ENCODE measurements at places on chromosomes 11 and 22.
A peak's percentile ranks its signal among the peaks of the same experiment; 100 is the strongest.

GRCh38 chr22:32144496-32145274 lies 14.4 kb downstream of the C22orf42 start:
- DNase-seq = no peak

DNA sequence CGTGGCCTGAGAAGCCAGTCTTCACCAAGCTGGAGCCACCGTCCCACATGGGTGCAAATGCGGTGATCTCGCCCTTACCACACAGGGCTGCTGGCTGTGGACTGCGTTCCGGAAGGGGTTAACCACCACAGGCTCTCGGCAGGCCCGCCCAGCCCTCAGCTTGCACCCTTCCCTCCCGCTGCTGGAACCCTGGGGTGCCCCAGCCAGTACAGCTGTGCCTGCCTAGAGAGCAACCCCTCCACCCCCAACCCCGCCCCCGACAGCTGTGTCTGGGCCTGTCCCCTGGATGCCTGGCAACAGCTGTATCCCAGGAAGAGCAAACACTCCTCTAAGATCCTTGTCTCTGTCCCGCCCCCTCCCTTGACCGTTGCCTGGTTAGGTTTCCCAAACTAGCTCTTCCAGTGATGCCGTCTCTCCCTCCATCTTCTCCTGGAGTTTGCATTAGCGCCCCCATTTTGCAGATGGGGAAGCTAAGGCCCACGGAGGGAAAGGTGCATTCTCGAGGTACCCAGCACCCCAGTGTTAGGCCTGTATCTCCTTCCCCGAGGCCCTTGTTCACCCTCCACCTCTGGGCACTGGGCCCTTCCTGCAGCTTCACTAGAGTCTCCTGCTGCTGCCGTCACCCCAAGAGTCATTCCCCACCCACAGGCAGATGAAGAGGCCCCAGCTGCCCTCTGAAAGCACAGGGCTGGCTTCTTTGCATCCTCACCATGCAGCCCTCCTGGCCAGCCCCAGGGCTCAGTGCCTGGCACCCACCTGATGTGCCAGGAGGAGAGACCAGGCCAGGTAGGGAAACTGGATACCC lies 12.6 kb upstream of the COX8A start:
- no peak for DNase-seq

DNA sequence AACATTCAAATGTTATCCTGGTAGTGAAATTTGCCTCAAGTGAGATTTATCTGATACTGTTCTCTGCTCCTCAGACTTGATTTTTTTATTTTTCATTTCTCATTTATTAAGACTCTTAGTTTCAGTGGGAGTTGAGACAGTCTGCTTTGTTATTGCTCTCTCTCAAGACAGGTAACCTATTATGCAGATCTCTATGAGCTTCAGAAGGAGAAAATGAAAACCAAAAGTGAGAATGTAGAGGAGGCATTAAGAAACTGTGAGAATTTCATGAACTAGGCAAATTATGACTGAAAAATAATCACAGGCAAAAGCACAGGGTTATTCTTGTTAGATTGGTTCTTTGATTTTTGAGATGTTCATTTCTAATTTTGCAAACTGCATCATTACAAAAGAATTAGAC lies 290.0 kb upstream of the CHORDC1 start:
- DNase-seq = no peak

DNA sequence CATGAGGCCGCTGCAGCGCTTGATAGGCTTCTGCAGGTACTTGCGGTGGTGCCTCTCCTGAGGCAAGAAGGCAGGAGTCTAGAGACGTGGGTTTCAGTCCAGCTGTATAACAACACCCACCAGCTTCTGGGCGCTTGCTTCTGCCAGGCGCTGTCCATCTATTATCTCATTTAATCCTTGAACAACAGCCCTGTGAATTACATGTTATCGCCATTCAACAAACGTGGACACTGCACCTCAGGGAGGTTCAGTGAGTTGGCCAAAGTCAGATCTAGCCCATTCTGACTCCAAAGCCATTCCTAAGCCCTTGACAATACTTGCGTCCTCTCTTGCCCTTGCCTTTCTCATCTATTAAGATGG lies 436 bp upstream of the FAM181B start:
- DNase-seq = no peak

- DNase-seq = no peak
Measured at GRCh38 chr11:93209466-93209865, 11.7 kb upstream of the SLC36A4 start.

DNA sequence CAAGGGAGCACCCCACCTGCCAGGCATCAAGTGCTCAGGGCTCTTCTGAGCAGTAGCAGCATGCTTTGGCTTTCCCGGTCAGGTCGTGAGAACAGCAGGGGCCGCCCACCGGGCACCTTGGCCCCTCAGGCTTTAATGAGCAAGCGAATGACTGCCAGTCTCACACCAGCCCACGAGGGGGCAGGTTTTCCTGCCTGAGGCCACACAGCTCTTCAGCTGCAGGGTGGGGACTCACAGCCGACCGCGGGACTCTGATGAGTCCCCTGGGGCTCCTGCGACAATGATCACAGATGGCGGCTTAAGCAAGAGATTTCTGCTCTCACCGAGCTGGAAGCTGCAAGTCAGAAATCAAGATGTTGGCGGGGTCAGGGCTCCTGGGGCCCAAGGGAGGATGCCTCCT lies 14.3 kb upstream of the FGF19 start:
- no peak for DNase-seq

GRCh38 chr11:34536056-34536455 lies 22.5 kb upstream of the ELF5 start:
- DNase-seq = no peak

DNA sequence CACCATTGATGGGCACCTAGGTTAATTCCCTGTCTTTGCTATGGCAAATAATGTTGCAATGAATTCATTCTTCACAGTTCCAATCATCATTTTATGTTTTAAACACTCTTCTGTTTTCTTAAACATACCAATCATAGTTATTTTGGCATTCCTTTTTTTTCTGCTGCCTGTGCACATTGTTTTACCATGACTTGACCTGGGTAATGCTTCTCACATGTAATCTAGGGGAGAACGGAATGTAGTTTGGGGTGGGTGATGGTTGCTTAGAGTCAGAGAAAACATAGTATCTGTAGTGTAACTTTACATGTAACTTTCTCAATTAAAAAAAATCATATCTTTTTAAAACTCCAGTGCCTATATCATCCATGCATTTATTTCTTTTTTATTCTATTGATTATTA lies 1945.3 kb upstream of the RAG2 start:
- no peak for DNase-seq

- DNase-seq = peak; percentile 79
Measured at GRCh38 chr11:62786318-62787004, 741 bp upstream of the TMEM179B start.

DNA sequence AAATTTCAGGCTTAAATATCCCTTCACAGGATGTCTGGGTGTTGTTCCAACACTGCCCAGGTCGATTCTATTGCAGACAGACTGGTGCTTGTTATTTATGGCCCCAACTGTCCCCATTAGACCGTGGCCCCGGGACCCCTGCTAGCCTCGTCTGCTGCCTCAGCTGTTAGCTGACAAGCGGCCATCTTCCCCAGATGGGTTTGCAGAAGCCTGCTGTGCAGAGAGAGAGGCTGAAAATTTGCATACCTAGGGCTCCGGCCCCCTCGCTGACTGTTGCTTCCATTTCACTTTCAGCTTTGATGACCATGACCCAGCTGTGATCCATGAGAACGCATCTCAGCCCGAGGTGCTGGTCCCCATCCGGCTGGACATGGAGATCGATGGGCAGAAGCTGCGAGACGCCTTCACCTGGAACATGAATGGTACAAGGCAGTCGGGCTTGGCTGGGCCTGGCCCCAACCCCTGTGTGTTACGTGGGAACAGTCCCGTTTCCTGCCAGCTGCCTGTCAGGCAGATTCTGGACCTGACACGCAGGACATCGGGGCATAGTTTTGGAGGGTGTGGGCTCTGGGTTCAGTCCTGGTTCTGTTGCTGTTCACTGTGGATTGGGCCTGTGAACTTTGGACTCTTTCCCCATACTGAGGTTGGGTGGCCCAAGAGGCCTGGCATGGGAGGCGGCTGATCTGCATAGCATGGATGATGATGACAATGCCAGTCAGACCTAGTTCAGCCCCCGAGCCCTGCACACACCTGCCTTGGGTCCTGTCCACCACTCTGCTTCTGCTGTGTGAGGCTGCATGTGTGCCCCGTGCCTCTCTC lies 16.4 kb downstream of the SMARCB1 start:
- DNase-seq = no peak

DNA sequence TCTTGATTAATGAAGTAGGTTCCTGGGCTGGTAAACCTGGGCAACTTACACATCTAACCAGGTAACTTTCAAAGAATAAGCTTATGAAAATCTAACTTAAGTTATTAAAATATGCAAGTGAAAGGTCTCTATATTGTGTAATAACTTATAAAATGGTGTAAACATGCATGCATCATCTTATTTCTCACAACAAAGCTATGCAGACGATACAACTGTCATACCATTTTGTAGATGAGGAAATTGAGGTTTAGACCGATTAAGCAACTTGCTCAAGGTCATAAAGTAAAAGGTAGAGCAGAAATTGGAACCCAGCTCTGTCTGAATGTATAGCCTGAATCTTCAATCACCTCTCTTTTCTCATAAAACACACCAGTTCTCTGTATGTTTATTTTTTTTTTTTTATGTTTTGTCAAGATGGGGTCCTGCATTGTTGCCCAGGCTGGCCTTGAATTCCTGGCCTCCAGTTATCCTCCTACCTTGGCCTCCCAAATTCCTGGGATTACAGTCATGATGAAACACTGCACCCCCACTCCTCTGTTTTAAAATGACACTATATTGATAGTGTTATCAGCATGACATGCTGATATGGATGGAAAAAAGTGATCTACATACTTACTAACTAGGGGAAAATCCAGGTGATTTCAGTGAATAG lies 109.6 kb downstream of the SGSM3 start:
- DNase-seq = no peak

DNA sequence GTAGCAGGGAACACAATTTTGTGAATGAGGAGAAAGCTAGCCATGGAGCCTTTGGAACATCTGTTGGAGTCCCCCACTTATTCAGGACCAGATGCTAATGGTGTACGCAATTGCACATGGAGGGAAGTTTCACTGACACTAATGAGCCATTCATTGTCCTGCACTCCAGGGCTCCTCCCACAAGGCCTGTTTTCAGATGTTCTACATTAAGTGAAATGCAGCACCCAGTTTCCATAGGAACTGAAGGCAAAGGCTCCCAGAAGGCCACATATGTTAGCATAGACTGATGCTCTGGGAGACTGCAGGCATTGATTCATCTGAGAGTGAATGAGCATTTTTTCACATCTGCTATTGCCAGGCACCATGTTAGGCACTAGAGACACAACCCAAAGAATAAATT lies 399.5 kb downstream of the ETS1 start:
- DNase-seq = no peak

GRCh38 chr11:73995731-73996130 lies 13.1 kb upstream of the UCP2 start:
- no peak for DNase-seq

DNA sequence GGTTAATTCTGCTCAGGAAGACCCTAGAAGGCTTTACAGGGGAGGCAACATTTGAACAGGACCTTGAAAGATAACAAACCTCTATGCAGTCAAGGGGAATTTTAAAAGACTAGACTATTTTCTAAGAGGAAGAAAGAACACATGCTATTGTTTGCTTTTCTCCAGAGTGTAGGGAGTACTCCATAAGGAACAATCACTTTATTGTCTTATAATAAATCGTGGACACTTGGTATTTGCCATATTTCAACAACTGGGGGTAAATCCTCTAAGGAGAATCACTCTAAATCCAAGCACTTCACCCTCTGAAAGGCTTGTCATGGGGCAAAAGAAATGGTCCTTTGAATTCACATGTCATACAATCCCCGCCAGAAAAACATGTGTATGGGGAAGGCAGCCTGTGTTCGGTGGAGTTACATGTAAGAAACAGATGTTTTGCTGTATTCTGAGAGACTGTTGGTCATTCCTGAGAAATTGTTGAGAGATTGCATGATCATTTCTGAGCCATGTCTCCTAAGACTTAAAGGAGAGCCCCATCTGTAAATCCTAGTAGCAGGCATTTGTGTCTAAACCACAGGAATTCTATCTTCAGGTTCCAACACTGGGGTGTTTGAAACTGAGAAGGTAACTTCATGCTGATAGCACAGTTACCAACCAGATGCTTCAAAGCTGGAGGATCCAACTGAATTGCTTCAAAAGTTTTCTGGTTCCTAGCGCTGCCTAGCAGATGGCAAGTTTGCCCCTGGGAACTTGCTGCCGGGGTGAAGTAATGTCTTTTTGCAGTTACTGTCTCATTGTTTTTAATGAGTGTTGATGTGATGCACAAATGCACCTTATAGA lies 66.8 kb downstream of the FZD4 start:
- DNase-seq = no peak

- no peak for DNase-seq
Measured at GRCh38 chr11:16440136-16440535, 83.8 kb upstream of the SOX6 start.

GRCh38 chr11:95641495-95641894 lies 148.1 kb downstream of the FAM76B start:
- DNase-seq = no peak

DNA sequence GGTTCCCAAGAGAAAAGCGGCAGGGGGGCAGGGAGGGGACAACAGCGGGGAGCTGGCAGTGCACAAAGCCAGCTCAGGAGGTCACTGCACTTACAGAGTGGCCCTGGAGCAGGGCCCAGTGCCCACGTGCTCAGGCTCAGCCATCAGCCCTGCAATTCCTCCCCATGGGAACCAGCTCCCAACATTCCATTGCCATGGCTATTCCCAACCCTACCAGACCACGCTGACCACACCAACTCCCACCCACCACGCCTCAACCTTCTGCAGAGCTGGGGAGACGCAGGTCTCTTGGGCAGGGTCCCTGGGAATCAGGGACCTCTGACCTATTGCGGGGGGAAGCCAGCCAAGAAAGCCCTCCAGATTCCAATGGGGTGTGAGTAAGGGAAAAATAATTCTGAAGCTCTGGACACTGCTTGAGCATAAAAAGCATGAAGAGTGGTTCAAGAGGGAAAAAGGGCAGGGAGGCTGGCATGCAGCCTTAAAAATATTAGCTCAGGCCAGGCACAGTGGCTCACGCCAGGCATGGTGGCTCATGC lies 38.3 kb upstream of the TFIP11 start:
- no peak for DNase-seq

DNA sequence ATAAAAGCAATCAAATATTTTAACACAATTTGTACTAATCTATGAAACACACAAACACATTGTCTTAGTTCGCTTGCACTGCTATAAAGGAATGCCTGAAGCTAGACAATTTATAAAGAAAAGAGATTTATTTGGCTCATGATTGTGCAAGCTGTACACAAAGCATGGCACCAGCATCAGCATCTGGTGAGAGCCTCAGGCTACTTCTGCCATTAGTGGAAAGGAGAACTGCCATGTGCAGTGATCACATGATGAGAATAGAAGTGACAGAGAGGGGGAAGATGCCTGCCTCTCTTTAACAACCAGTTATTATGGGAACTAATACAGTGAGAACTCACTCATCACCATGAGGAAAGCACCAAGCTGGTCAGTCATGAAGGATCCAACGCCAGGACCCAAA lies 105.1 kb downstream of the GUCY1A2 start:
- DNase-seq = no peak

Data from stimulated activated CD4-positive, alpha-beta T cell treated with anti-CD3 and anti-CD28 coated beads, Interleukin-2, amount 100 ng/mL, for 48 hours (primary cell).